ENCODE measurements at places on chromosomes 5 and 9.

GRCh38 chr9:37943345-37944265, 39.7 kb upstream of the SLC25A51 start:
- no peak for DNase-seq

GRCh38 chr5:68370196-68370595, 154.6 kb downstream of the PIK3R1 start:
- no peak for DNase-seq

DNA sequence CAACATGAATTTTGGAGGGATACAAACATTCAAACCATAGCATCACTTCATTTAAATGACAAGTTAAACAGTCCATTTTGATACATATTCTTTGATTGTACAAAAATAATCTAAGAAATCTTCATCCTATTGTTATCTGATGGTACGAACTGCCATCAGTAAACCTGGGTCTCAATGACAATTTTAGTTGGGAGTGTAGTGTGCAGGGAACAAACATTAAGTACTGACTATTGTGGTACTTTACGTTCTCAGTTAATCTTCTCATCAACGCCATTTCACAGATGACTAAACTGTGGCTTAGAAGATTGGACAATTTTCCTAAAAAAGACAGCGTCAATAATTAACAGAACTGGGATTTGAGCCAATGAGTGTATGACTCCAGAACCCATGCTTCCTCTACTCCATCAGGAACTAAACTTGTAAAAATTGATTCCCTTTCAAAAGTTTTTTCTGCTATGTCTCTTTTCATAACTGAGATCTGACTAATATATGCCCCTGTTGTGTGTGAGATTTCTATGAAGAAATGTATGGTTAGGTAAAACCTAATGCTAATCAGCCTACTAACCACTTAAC, 21.1 kb downstream of the TNPO1 start:
- DNase-seq: no peak

GRCh38 chr5:57386958-57387357, 95.7 kb downstream of the ACTBL2 start:
- DNase-seq: no peak

DNA sequence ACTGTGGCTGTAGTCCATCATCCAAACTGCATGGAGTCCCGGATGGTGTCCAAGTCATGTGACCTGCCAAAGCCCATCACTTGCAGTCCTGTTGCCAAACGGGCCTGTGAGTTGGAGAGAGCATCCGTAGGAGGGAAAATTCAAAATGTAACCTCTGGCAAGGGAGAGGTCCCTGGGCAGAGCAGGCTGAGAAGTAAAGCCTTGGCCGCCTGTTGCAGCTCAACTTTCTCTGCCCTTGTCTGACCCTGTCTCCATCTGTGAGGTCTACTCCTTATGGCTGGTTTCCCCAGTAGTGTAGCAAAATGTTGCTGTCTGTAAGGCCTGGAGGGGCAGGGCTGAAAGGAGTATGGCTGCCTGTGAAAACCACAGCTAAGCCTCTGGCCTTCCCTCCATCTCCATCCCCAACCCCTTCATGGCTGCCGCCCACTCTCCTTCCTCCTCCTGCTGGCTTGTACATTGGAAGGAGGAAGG, 163.5 kb downstream of the SEMA6A start:
- DNase-seq: no peak
